ENCODE measurements at places on chromosomes 3 and 15.

- peak; percentile 17 for DNase-seq
Observed at GRCh38 chr3:38067508-38068233, 28.7 kb downstream of the DLEC1 start.

- DNase-seq = no peak
Observed at GRCh38 chr3:127549826-127550467, 40.6 kb downstream of the TPRA1 start.

DNA sequence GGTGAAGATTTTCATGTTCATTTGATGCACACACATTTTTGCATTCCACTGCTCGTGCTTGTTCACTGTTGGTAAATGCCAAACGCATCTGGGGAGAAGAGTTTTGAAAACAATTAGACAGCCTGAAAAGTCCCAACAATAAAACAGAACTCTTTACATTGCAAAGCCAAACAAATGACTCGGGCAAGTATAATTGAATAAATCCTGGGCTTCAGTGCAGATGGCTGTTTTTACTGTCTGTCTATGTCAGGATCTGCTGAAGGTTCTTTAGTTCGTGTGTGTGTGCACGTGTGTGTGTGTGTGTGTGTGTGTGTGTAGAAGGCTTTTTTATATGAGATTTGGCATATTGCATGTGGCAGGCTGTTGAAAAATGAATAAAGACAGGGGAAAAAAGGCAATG lies 277.5 kb upstream of the CDIN1 start:
- no peak for DNase-seq

- peak; percentile 4 for DNase-seq
Observed at GRCh38 chr3:136105044-136105443, 91.1 kb downstream of the MSL2 start.

DNA sequence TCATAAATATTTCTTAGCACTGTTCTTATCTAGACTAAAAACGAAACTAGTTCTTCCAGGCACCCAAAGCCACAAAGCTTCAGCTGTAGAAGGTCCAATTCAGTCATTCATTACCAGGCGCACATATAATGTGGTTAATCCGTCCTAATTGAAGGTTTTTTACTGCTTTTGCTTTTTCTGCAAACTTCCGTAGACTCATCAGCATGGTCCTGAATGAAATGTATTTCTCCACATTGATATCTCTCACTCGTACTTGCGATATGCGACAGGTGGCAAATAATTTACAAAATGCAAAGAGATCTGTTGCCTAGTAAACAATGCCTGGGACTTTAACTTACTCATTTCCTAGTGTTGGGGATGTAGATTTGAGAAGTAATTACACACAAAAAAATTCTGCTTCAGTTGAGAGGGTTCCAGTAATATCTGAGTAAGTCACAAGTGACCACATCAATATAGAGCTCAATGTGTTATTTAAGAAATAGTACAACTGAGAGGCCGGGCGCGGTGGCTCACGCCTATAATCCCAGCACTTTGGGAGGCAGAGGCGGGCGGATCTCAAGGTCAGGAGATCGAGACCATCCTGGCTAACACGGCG lies 75.0 kb upstream of the MBNL1 start:
- DNase-seq = peak; percentile 65

DNA sequence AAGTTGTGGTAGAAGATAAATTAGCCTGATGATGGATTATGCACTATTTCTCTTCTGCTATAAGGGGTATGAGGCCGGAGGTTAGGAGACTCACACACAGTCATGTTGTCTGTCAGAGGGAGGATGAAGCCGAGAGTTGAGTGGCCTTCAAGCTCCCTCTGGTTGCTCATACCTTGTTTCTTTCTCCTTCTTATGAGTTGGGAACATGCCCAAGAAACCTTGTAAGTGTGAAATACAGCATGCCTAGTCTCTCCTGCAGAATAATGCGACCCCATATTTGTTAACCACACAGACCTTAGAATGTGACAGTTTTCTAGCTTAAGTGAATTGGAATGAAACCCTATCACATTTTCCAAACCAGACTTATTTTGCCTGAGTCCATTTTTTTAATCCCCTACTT lies 366.7 kb downstream of the PTPRG start:
- DNase-seq = no peak

- DNase-seq = peak; percentile 12
Observed at GRCh38 chr3:189298469-189299375, 127.0 kb downstream of the TPRG1 start.

DNA sequence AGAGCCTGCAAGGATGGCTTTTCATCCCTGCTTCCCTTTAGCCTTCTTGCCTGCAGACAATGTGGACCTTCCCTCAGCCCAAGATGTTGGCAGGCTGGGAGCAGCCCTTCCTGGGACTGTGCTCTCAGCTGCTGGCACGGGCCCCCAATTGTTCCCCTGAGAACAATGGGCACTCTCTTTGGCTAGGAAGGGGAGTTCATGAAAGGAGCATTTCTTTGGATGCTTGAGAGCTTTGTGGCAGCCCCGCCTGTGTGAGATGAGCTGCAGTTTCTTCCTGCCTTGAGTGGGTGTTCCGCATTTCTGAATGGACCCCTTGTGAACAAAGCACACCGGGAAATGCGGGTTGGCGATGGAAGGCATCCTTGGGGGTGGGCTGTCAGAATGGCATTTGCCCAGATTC lies 35.0 kb upstream of the BSN start:
- DNase-seq = no peak
